ENCODE measurements at places on chromosomes 2 and 18. TPM values are rescaled to one million over a fixed set of nuclear protein-coding genes. Genes with fewer than 3 reads are reported as not detected.

DNA sequence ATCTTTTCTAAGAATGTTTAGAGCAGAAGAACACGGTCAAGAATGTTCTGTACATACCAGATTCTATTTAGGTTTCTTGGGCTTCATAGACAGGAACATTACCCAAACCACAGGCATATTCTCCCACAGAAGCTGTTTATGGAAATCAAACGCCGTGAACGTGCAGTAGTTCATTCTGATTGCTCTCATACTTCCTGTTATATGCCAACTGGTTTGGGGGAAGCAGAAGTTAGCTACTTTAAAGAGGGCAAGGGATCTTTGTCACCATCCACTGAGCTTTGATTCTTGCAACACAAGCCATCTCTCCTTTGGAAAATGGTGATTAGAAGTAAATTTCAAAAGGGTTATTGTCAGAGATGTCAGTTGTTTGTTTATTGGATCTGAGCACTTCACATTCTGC lies 182.2 kb upstream of the NRP2 start:
- no peak overlapping the region for H3K4me3 ChIP-seq
- H3K4me1 ChIP-seq: no peaks in the 10 kb centered on the region
- no peaks in the 10 kb centered on the region for H3K36me3 ChIP-seq
- no peak overlapping the region for H3K27ac ChIP-seq
- peaks cover 6% of the 10 kb centered on the region for H3K27me3 ChIP-seq

GRCh38 chr2:128751746-128752145 lies 433.1 kb upstream of the HS6ST1 start:
- peaks cover 13% of the 10 kb centered on the region for H3K27me3 ChIP-seq
- no peaks in the 10 kb centered on the region for H3K36me3 ChIP-seq
- peaks cover 14% of the 10 kb centered on the region for H3K4me1 ChIP-seq
- DNase-seq: no peak

- peaks cover 65% of the 10 kb centered on the region for H3K27me3 ChIP-seq
- H3K36me3 ChIP-seq: no peaks in the 10 kb centered on the region
- peak overlapping the region; percentile 28 for H3K27ac ChIP-seq
These were observed 11.1 kb upstream of the SKOR2 start for GRCh38 chr18:47262301-47263149.

GRCh38 chr2:141927536-141927935 lies 203.3 kb downstream of the LRP1B start:
- H3K27ac ChIP-seq: no peak overlapping the region
- no peak overlapping the region for H3K4me3 ChIP-seq
- H3K36me3 ChIP-seq: no peaks in the 10 kb centered on the region

GRCh38 chr2:128513961-128514283 lies 195.3 kb upstream of the HS6ST1 start:
- DNase-seq: no peak
- H3K4me1 ChIP-seq: peaks cover 7% of the 10 kb centered on the region
- peaks cover 7% of the 10 kb centered on the region for H3K27me3 ChIP-seq
- H3K27ac ChIP-seq: peak overlapping the region; percentile 19
- H3K36me3 ChIP-seq: no peaks in the 10 kb centered on the region

DNA sequence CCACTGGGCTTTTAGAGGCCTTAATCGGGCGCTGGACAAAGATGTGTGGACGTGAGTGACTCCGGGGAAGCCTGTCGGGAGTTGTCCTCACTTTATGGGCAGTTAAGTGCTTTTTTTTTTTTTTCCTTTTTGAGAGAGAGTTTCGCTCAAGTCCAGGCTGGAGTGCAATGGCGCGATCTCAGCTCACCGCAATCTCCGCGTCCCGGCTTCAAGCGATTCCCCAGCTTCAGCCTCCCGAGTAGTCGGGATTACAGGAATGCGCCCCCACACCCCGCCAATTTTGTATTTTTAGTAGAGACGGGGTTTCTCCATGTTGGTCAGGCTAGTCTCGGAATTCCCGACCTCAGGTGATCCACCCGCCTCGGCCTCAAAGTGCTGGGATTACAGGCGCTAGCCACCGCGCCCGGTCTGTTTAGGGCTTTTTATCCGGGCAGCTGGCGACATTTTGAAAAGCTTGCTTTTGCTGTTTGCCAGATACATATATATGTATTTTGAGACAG lies 1.5 kb downstream of the MSH6 start:
- DNase-seq: no peak
- peak overlapping the region; percentile 82 for H3K27ac ChIP-seq
- peaks cover 7% of the 10 kb centered on the region for H3K36me3 ChIP-seq
- H3K4me3 ChIP-seq: peak overlapping the region; percentile 94
- no peaks in the 10 kb centered on the region for H3K27me3 ChIP-seq

DNA sequence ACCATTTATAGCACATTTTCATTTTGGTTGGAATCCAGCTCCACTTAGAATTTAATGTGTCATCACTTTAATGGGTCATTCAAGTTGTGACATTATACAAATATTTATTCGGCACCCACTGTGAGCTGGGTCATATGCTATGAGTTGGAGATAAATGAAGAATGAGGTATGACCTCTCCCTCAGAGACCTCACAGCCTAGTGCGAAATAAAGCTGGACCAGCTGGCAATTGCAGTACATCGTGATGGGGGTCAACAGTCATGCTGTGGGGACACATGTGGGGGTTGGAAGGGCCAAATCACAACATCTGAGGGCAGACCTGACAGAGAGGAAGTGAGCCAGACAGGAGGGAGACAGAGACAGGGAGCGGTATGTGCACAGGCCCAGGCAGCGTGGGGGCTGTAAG lies 175.4 kb downstream of the MAIP1 start:
- no peaks in the 10 kb centered on the region for H3K36me3 ChIP-seq
- no peaks in the 10 kb centered on the region for H3K4me1 ChIP-seq
- no peak overlapping the region for H3K27ac ChIP-seq
- no peak overlapping the region for H3K4me3 ChIP-seq
- DNase-seq: no peak
- peaks cover 10% of the 10 kb centered on the region for H3K27me3 ChIP-seq

DNA sequence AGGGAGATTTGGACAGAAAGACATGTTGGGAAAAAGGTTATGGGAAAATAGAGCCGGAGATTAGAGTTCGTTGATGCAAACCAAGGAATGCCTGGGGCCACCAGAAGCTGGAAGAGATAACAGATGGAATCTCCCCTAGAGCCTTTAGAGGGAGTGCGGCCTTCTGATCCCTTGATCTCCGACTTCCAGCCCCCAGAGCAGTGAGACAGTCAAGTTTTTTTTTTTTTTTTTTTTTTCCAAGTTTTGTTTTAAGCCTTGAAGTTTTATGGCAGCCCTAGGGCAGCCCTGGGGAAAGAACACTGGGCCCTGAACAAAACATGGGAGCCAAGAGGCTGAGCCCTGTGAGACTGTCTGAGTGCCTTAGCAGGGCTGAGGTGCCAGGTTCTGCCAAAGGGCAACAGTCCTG lies 6.5 kb downstream of the DGKD start:
- H3K4me3 ChIP-seq: no peak overlapping the region
- DNase-seq: no peak
- H3K4me1 ChIP-seq: peaks cover 42% of the 10 kb centered on the region

- H3K27me3 ChIP-seq: no peaks in the 10 kb centered on the region
- no peak overlapping the region for H3K27ac ChIP-seq
- no peak overlapping the region for H3K4me3 ChIP-seq
- no peaks in the 10 kb centered on the region for H3K4me1 ChIP-seq
- DNase-seq: no peak
These were observed 241.2 kb upstream of the SKOR2 start for GRCh38 chr18:47492691-47493090.

DNA sequence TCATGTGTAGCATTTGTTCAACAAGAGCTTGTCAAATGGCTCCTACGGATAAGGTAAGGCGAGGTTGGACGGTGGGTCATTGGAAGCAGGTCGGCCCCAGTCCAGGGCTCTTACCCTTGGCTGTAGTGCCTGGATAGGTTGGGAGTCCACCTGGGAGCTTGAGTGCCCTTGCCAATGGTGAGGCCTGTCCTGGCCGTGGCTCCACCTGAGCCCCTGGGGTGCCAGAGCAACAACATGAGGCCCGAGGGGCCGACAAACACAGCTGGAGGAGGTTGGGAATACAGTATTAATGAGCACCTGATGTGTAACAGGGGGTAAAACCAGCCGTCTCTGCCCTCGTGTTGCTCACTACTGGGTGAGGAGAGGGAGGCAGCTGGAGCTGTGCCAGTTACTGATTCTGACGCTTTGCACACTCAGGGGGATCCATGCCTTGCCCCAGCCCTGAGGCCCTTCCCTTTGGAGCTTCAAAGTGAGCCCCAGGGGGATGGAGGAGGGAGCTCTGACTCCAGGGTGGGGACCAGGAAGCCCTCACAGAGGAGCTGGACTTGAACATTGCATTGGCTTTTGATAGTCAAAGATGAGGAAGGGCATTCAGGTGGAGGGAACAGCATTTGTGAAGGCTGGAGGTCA lies 87.2 kb downstream of the RHOB start:
- no peak overlapping the region for H3K4me3 ChIP-seq
- no peaks in the 10 kb centered on the region for H3K36me3 ChIP-seq
- H3K27ac ChIP-seq: no peak overlapping the region
- H3K4me1 ChIP-seq: no peaks in the 10 kb centered on the region

DNA sequence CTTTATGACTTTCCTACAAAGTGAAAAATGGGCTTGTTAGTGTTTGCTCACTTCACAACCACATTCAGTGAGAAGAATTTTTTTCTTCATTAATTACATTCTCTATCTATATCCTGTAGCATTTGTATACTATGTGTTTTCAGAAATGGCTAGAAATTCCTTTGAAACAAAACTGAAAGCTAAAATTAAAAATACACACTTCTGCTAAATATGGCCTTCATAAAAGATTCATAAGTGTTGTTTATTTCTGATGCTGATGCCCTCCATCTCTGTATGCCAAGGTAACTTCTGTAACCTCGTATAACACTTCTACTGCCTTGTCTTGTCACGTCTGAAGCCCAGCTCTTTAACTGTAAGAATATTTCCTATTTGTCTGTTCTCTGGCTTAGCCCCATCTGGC lies 59.8 kb downstream of the PMAIP1 start:
- peaks cover 2% of the 10 kb centered on the region for H3K36me3 ChIP-seq
- DNase-seq: no peak
- no peak overlapping the region for H3K27ac ChIP-seq
- H3K4me1 ChIP-seq: peaks cover 11% of the 10 kb centered on the region

The G6PC2 gene
- not detected for total RNA-seq

The INHA gene
- total RNA-seq: not detected

The CCDC74A gene
- 4.8 TPM for total RNA-seq

The COLEC11 gene
- 0.39 TPM for total RNA-seq

The PRKAG3 gene
- total RNA-seq: not detected

The UPP2 gene
- total RNA-seq: not detected

The SULT1C4 gene
- total RNA-seq: not detected

The TNFRSF11A gene
- 8.0 TPM for total RNA-seq

Data from activated naive CD8-positive, alpha-beta T cell treated with anti-CD3 and anti-CD28 coated beads, Interleukin-2, amount 10 ng/mL, durations not matched to agents 7 days and 5 days (primary cell).